ENCODE measurements at places on chromosomes 12 and 14.

DNA sequence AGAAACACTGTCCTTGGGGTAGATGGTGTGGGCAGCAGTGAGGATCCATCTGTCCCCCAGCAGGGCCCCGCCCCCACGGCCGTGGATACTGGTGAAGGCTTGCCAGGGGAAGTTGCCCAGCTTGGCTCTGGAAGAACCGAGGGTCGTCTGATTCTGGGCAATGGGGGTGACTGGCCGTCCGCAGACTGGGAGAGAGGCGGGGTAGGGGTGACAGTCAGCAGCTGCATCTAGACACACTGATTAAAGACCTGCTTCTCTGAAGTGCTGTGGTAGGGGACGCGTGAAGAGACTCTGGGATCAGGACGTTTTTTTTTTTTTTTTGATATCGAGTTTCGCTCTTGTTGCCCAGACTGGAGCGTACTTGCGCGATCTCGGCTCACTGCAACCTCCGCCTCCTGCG, 4.7 kb upstream of the C1R start:
- DNase-seq, result no peak

DNA sequence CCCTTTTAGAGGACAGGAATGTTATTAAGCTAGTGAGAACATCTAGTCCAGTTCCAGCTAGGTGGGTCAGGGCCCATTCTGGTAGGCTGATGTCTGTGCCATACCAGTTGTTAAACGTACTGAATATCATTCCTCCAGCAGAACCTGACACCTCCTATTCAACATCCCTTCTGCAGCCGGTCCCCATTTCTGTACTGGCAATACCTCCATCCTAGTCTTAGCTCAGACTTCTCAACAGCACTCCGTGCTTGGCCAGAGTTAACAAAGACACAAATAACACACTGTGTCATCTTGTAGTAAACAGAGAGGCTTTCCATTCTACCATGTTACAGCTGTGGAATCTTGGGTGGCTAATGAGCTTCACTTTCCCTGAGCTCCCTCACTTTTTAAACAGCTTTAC, 94.3 kb upstream of the PDE3A start:
- no peak for DNase-seq

DNA sequence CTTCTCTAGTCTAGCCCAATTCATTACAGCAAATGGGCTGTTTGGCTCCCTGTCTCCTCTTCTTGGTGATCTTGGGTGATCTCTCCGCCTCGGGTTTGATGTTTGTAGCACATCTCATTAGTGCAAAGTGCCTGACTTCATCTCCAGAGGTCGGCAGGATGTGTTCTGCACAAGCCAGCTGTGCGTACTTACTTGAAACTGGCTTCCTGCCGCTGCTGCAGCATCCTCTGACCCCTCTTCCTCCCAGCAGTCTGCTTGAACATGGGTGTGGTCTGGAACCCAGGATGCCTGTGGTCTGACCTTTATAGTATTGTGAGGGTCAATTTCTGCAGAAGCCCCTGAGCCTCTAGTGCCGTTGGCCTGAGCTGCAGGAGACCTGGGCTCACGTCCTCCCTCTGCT, 99.2 kb downstream of the BEGAIN start:
- DNase-seq, result no peak

DNA sequence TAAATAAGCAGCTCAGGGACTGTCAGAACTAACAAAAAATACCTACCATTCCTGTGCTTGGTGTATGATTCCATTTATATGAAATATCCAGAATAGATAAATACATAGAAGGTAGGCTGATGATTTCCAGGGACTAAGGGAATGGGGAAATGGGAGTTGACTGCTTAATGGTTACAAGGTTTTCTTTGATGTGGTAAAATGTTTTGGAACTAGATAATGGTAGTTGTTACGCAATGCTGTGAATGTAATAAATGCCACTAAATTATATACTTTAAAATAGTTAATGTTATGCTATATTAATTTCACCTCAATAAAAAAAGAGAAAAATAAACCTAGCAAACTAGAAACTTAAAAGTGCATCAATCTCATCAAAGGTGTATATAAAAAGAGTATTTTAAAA, 41.1 kb downstream of the CEP83 start:
- DNase-seq, result no peak

GRCh38 chr14:88289234-88289633, 33.8 kb downstream of the KCNK10 start:
- DNase-seq, result no peak

- no peak for DNase-seq
Measured at GRCh38 chr12:23236066-23236780, 611.3 kb downstream of the ETNK1 start.

GRCh38 chr12:2013527-2014223, 9.4 kb upstream of the DCP1B start:
- no peak for DNase-seq

DNA sequence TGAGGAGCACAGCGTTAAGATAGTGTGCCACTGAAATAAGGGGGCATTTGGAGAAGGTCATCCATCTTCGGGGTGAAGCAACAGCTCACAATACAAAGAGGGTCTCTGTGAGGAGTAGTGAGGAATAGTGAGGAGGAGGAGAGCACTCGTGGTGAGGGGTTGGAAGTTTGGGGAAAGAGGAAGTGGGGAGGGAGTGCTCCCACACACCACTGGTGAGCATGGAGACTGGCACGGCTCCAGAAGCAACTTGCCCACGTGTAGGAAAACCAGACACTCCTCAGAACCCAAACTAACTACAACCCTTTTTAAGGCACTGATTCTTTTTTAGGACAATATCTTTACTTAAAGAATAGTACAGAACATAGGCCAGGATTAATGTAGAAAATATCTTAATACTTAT, 48.9 kb downstream of the GALNT8 start:
- no peak for DNase-seq

GRCh38 chr12:130658145-130658911, 57.8 kb downstream of the RIMBP2 start:
- no peak for DNase-seq

Measured in stimulated activated CD4-positive, alpha-beta T cell treated with anti-CD3 and anti-CD28 coated beads, Interleukin-4, amount 100 ng/mL, for 1 hour (primary cell).